Keratinocyte (primary cell): ENCODE measurements at places on chromosomes 12 and 14.

DNA sequence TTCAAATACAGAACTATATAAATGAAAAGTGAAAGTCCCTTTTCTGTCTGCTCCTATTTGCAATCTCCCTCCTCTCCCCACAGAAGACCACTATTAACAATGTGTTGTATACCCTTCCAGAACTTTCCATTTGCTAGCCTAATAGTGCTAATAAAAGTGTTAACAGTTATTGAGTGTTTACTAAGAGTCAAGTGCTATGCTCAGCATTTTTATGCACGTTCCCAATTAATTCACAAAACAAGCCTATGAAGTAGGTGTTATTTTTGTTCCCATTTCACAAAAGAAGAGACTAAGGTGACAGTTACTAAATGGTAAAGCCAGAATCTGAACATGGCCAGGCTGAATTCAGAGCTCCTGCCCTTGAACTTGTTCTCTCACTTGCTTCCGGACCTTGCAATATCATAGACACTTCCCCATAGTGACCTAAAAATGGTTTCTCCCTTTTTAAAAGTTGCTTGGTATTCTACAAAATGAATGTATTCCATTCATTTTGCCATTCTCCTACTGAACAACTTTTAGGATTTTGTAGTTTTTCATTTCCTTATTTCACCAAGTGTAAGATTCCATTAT lies 1.6 kb upstream of the PRKAB1 start:
- DNase-seq = no peak

GRCh38 chr12:51820526-51821439 lies 27.7 kb downstream of the FIGNL2 start:
- DNase-seq = no peak

- no peak for DNase-seq
Observed at GRCh38 chr14:99674064-99674650, 9.9 kb upstream of the CYP46A1 start.

DNA sequence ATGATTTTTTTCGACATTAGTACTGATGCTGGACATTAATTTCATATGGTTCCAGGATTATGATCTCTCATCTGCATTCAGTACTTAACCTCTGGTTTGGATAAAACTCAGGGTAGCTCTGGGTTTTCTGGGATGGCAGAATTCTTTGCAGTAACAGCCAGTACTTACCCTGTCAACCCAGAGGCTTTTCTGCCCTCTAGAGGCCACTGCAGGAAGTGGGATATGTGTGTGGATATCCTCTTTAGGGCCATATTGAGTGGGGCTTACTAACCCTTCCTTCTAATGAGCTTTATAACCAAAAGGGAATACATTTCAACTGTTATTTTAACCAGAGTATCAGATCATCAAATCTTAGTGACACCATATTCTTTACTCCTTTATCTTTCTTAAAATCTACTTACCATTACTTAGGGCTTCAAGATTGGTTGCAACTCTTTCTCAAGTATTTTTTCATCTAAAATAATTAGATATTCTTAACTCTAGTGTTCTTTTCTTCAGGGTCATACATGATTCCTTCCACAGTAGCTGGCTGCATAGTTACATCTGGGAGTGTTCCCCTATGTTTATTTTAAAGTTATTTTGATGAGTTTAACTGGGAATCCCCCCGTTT lies 488.0 kb upstream of the STXBP6 start:
- no peak for DNase-seq

DNA sequence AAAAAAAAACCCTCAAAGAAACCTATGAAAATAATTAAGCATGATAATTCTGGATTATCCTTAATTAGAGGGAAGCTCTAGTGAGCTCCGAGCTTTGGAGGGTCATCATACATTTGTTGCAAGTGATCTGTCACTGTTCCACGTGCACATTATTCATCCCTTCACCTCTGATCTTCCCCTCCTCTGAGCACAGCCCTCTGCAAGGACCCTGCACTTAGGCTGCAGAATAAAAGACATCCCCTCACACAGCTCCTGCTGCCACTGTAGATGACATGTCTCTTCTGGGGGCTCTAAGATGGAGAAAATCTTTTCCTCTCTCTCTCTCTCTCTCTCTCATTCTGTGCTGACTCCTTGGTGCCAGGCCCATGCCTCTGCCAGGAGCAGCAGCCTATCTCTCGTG lies 300.4 kb downstream of the EGLN3 start:
- DNase-seq = no peak
